ENCODE measurements at places on chromosomes 5 and 9.
A peak's percentile ranks its signal among the peaks of the same experiment; 100 is the strongest.

GRCh38 chr5:136894070-136894469, 528.7 kb upstream of the TRPC7 start:
- peaks cover 2% of the 10 kb centered on the region for H3K27me3 ChIP-seq
- no peak overlapping the region for H3K27ac ChIP-seq
- no peaks in the 10 kb centered on the region for H3K36me3 ChIP-seq
- DNase-seq = no peak

DNA sequence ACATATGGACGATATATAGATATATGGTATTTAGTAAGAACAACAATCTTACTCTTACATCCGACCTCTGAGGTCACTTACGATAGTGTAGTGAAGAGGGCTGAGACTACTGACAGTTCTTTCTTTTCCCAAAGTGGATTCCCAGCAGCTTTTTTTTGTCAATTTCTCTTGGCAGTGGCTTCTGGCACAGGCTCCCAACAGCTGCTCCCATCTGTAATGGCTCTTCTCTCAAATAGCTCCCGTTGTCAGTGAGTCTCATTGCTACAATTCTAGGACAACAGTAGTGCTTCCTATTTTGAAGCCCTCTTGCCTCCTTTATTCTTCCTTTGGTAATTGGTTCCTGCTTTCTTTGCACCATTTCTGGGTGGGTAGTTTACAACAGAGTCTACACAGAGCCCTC, 68.4 kb downstream of the SLC25A46 start:
- no peak overlapping the region for H3K27ac ChIP-seq
- DNase-seq = no peak
- H3K4me1 ChIP-seq = no peaks in the 10 kb centered on the region
- H3K36me3 ChIP-seq = no peaks in the 10 kb centered on the region

- peaks cover 12% of the 10 kb centered on the region for H3K4me1 ChIP-seq
- peak; percentile 22 for DNase-seq
- H3K4me3 ChIP-seq = no peak overlapping the region
- H3K36me3 ChIP-seq = no peaks in the 10 kb centered on the region
- H3K27me3 ChIP-seq = no peaks in the 10 kb centered on the region
These were observed 380.6 kb downstream of the ADGRV1 start for GRCh38 chr5:90939211-90939610.

DNA sequence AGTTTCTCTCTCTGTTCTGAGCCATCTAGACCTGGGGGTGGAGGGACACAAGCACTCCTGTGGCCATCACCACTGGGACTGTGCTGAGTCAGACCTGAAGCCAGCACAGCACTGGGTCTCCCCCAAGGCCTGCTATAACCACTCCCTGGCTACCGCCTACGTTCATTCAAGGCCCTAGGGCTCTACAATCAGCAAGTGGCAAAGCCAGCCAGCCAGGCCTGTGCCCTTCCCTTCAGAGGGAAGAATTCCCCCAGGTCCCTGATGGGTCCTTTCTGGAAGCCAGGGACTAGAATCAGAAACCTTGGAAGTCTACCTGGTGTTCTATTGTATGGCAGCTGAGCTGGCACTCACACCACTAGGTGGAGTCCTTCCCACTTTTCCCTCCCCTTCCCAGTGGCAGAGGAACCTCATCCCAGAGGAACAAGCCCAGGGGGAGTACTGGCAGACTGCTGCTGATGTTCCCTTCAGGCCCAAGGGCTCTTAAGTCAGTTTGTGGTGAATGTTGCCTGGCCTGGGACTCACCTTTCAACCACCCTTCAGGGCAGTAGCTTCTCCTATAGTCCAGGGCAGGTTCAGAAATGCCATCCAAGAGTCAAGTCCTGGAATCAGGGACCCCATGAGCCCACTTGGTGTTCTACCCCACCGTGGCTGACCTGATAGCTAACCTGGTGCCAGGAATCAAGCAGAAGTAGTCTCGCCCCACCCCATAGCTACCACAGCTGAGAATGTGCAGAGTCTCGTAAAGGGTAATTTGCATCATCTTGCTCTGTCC, 20.0 kb downstream of the JMY start:
- peak; percentile 5 for DNase-seq
- no peaks in the 10 kb centered on the region for H3K27me3 ChIP-seq
- no peak overlapping the region for H3K4me3 ChIP-seq
- no peaks in the 10 kb centered on the region for H3K4me1 ChIP-seq
- H3K27ac ChIP-seq = no peak overlapping the region

GRCh38 chr5:10868956-10869355, 107.9 kb upstream of the DAP start:
- no peaks in the 10 kb centered on the region for H3K4me1 ChIP-seq
- DNase-seq = no peak
- H3K36me3 ChIP-seq = no peaks in the 10 kb centered on the region

DNA sequence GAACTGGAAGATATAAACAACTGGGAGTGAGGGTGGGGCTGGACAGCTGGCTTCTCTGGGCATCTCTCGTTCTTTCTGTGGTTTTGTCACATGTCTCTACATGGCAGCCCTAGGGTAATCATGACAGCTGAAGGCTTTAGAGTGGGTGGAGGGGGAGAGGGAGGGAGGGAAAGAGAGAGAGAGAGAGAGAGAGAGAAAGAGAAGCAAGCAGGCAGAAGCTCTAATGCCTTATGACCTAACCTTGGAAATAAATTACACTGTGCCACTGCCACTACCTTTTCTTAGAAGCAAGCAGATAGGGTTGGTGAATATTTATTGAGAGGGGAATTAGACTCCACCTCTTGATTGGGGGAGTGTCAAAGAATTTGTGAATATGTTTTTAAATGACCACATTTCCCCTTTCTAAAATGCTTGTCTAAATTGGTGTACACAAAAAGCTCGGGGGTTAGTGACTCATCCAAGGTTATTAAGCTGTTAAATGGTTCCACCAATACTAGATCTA, 2.6 kb upstream of the DAPK1 start:
- no peak for DNase-seq
- peaks cover 3% of the 10 kb centered on the region for H3K4me1 ChIP-seq
- H3K27me3 ChIP-seq = peaks cover 14% of the 10 kb centered on the region
- H3K4me3 ChIP-seq = no peak overlapping the region

Measured in astrocyte (in vitro differentiated cells and primary cell).